ENCODE measurements at places on chromosomes 4 and X.

- peak; percentile 36 for DNase-seq
Measured at GRCh38 chr4:188619456-188620149, 480.4 kb downstream of the TRIML1 start.

GRCh38 chr4:44538534-44538933 is 89.9 kb upstream of the KCTD8 start:
- DNase-seq, result no peak

DNA sequence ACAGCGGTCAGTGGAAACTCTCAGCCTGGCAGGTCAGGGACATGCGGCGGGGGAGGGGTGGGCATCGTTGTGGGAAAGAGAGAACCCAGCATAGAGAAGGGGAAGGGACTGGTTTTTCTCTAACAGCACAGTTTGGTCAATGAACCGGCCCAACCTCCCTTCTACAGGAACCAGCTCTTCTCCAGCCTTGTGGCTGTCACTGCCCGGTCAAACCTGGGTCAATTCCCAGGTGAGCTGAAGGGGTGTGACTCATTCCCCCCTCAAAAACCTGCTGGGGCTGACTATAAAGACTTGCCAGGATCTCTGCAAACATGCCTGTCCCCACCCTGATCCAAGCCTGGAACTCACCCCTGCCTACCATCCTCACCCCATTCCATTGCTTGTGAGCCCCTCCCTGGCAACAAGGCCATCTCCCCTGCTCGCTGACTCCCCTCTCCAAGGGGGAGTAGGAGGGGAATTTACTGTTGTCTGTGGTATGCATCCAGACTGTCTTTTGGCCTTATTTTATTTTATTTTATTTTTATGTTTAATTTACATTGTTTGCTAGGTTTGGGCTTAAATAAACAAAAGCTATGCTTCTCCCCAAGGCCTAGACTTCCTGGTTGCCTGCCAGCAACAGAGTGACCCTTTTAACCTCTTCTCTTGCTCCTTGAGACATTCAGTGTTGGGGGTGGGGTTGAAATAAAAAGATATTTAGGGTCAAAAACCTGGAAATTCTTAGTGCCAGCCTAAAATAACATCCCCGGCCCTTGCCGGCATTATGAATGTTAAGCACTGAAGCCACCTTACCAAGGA is 49.6 kb downstream of the TSC22D3 start:
- no peak for DNase-seq

DNA sequence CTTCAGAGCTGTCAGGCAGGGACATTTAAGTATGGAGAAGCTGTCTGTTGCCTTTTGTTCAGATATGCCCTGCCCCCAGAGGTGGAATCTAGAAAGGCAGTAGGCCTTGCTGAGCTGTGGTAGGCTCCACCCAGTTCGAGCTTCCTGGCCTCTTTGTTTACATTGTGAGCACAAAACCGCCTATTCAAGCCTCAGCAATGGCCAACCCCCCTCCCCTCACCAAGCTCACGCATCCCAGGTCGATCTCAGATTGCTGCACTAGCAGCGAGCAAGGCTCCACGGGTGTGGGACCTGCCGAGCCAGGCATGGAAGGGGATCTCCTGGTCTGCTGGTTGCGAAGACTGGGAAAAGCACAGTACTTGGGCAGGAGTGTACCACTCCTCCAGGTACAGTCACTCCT is 59.3 kb downstream of the ZNF674 start:
- DNase-seq, result peak; percentile 67

GRCh38 chrX:1763294-1763693 is 148.4 kb downstream of the ASMT start:
- no peak for DNase-seq

GRCh38 chr4:104486716-104487504 is 7.8 kb downstream of the CXXC4 start:
- DNase-seq, result no peak
